Left colon (tissue), 2 donors: ENCODE measurements at places on chromosomes 1 and 21. TPM values are rescaled to one million over a fixed set of nuclear protein-coding genes. Genes with fewer than 3 reads are reported as not detected.

Gene FAM163A
- 0.61 TPM for total RNA-seq

Gene PTCH2
- total RNA-seq, result 0.47 TPM

Gene GDAP2
- 31.0 TPM for total RNA-seq

Gene BCL2L15
- total RNA-seq, result 157 TPM

Gene C8A
- not detected for total RNA-seq

Gene CD55
- 44.0 TPM for total RNA-seq

Gene KMO
- 0.78 TPM for total RNA-seq

Gene TMOD4
- 1.2 TPM for total RNA-seq

Gene FAM78B
- 1.8 TPM for total RNA-seq

Gene RAB3B
- total RNA-seq, result 9.2 TPM

Gene SPATA46
- total RNA-seq, result not detected

Gene C1orf141
- total RNA-seq, result not detected

Gene FCRLB
- total RNA-seq, result not detected

Gene GFI1
- 9.2 TPM for total RNA-seq

Gene RASSF5
- total RNA-seq, result 7.7 TPM

Gene MYOM3
- 4.1 TPM for total RNA-seq
